Myocyte (in vitro differentiated cells): ENCODE measurements at places on chromosomes 5 and 9. TPM values are rescaled to one million over a fixed set of nuclear protein-coding genes. Genes with fewer than 3 reads are reported as not detected.

The MEF2C gene
- 254 and 364 TPM in 2 replicates for total RNA-seq

The NME5 gene
- total RNA-seq = 0.16 and 0.62 TPM in 2 replicates

The SLC6A18 gene
- not detected in 2 replicates for total RNA-seq

The CLIC3 gene
- total RNA-seq = not detected in 2 replicates

The GCNT1 gene
- total RNA-seq = 0.70 and 2.2 TPM in 2 replicates

The SHOC1 gene
- not detected in 2 replicates for total RNA-seq

The CDK5RAP2 gene
- total RNA-seq = 66.6 and 74.6 TPM in 2 replicates

The AGTPBP1 gene
- total RNA-seq = 4.0 and 6.2 TPM in 2 replicates

The CDC20B gene
- total RNA-seq = not detected in 2 replicates

GRCh38 chr5:112063191-112063590, 306.2 kb upstream of the NREP start:
- no peak for DNase-seq

DNA sequence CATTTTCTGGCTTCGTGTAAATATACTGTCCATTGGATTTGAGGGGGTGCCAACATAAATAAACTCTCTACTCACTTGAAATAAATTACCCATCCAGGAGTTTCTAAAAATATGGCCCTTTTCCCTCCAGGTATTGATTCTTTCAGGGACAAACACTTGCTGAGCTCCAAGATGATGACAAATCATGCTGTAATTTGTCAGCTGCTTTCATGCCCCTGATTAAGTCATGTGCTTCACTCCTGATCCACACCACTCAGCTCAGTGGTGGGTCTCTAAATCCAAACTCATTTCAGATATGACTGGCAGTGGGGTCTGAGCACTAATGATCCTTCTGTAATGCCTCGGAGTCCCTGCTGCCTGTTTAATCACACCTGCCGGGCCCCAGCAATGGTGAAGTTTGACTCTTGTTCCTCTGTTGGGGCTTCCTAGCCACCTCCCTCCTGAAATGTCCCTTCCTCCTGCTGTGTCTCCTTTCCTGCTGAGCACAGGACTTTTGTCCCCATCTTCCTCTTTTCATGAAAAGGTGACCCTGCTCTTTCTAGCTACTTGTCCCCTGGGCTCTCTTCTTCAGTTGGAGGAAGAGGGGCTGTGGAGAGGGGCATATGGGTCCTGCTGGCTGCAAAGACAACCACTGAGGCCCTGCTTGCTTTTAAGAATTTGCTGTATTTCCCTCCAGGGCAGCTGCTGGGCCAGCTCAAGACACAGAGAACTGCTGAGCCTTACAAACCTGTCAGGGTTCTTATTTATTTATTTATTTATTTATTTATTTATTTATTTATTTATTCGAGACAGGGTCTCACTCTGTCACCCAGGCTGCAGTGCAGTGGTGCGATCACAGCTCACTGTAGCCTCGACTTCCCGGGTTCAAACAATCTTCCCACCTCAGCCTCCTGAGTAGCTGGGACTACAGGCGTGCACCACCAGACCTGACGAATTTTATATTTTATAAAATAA, 200.0 kb downstream of the ATP10B start:
- DNase-seq = no peak

- no peak for DNase-seq
These were observed 25.0 kb downstream of the CSF2 start for GRCh38 chr5:132098621-132099020.

- no peak for DNase-seq
These were observed 54.8 kb upstream of the ANGPTL2 start for GRCh38 chr9:127177231-127177630.

- no peak for DNase-seq
These were observed 273.9 kb upstream of the IRX2 start for GRCh38 chr5:3025392-3025791.

GRCh38 chr5:2293906-2294305, 411.2 kb upstream of the IRX4 start:
- no peak for DNase-seq

DNA sequence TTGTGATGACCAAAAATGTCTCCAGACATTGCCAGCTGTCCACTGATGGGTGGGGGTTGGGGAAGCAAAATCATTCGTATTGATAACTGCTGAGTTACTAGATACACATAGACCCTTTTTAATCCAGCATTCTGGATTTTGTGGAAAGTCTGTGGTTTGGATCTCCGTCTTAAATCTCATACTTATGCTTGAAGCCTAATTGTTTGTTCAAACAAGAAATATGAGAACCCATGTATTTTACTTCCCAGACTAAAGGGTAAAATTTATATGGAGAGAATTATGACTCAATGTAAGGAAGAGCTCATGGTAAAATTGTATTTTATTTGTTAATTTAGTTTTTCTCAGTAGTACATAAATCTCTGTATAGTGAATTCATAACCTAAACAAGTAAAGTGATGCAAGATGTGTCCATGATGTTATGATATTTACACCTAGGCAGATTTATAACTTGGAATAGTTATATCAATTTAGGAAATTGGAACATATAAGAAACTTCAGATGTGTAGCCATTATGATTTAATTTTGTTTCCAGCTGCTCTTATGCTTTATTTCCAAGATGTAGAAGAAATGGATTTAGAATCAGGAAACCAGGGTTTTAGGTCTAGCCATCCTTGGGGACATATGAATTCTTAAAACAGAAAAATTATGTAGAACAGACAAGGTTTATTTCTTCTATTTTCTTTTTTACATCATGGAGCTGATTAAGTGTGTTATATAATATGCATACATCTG, 4.5 kb upstream of the OGN start:
- DNase-seq = no peak

GRCh38 chr5:169218861-169219260, 82.1 kb downstream of the SLIT3 start:
- no peak for DNase-seq

GRCh38 chr9:137432687-137433348, 8.3 kb downstream of the ENTPD8 start:
- DNase-seq = no peak

GRCh38 chr5:14518638-14519037, 63.0 kb upstream of the OTULINL start:
- DNase-seq = no peak

- DNase-seq = no peak
These were observed 473.6 kb downstream of the DMAC1 start for GRCh38 chr9:7325995-7326394.

GRCh38 chr9:104988539-104988938, 60.6 kb upstream of the ABCA1 start:
- DNase-seq = no peak

- DNase-seq = peak; percentile 35
These were observed 1497.8 kb downstream of the EFNA5 start for GRCh38 chr5:106172681-106173532.

GRCh38 chr9:127033789-127034188, 88.6 kb downstream of the ANGPTL2 start:
- DNase-seq = peak; percentile 68

GRCh38 chr9:123757547-123757946, 172.4 kb downstream of the DENND1A start:
- DNase-seq = no peak

- no peak for DNase-seq
These were observed 240.2 kb downstream of the RFK start for GRCh38 chr9:76153902-76154629.

GRCh38 chr9:136825295-136826187, 16.7 kb upstream of the AJM1 start:
- no peak for DNase-seq
